ENCODE measurements at places on chromosomes 7 and 10.

DNA sequence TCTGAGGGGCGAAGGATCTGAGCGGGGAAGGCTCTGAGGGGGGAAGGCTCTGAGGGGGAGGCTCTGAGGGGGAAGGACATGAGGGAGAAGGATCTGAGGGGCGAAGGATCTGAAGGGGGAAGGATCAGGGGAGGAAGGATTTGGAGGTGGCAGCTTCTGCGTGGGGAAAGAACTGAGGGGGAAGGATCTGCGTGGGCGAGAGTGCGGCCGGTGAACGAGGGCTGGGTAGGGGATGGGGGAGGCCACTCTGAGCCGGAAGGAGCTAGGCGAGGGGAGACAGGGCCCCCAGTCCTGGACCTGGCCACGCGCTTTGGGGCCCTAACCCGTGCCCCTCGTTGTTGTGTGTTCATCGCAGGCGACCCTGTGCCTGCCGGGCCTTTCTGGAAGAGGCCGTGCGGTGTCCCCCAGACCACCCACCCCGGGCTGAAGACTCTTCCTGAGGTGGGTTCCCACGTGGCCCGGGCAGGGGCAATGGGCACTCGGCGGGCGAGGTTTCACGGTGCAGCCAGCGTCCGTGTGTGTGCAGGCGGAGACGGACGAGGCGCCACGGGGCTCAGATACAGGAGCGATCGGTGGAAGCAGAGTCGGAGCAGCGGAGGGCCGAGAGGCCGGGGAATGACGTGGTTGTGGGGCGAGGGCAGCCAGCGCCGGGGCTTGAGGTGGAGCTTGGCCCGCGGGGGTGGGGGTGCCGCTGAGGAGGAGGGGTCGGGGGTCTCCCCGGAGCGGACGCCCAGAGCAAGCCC, 2.0 kb downstream of the CALY start:
- no peak for DNase-seq

- DNase-seq: no peak
Observed at GRCh38 chr7:132211971-132212370, 364.3 kb downstream of the PLXNA4 start.

DNA sequence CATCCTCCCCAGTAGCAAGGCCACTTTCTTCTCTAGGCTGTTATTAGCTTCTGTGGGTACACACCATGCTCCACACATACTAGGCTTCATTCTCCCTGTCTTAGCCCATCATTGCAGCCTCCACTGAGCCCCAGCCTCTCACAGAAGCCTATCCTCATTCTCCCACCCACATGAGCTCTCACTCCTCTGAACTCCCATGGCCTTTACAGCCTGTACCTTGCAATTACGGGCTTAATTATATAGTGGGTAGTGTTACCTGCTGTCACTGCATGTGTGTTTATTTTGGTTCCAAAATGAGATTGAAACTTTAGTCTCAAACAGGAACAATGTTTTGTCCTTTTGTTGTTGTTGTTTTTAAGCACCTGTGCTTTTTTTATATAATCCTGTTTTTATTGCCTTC, 460.0 kb downstream of the KCNMA1 start:
- DNase-seq: no peak

- DNase-seq: no peak
Observed at GRCh38 chr7:130841416-130841815, 107.4 kb upstream of the KLF14 start.

- no peak for DNase-seq
Observed at GRCh38 chr7:33958104-33958503, 52.8 kb downstream of the BMPER start.

DNA sequence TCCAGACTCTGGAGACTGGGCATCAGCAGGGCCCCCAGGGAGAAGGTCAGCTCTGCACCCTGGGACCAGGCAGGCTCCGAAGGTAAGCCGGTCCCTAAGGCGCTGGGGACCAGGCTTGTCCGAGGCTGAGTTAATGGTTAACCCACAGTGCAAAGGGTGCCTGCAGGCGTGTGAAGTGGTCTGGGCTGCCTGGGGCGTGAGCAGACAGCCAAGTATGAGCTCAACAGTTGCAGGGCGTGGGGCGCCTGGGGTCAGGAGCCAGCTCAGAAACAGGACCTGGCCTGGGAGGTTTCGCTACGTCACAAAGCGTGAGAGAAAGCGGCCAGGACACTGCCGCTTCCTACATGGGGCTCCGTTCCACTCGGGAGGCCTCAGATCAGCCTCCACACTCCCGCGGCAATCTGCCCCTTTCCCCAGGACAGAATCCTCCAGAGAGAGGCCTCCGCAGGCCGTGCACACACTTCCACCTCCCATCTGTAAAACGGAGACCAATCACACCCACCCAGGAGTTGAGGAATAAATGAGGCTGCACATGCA, 16.0 kb downstream of the PDGFA start:
- DNase-seq: no peak

DNA sequence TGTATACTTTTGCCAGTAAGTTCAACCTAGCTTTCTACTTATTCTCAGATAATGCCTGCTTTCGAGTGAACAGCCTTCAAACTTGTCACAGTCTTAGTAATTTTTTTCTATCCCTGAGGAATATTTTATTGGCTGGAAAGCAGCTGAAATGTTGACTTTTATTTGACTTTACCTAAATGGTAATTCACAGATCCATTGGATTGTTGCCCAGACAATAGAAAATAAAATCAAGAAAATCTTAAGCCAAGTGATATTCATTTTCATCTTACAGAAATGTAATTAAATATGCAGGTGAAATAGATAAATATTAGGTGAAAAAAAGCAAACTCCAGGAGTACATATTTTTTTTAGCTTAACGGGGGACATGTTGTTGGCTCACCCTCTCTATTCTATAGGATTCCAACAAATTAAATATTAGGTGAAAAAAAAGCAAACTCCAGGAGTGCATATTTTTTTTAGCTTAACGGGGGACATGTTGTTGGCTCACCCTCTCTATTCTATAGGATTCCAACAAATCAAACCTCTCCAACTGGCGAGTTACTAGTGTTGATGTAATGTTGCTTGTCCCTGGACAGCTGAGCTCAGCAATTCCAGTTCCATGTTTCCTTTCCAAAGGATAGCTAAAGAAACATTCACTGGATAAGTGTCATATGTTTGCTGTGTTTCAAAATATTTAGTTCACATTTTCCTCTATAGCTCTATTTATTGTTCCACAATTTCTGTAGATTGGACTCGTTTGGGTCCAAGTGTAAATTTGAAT, 4.2 kb downstream of the TMEM26 start:
- DNase-seq: no peak

DNA sequence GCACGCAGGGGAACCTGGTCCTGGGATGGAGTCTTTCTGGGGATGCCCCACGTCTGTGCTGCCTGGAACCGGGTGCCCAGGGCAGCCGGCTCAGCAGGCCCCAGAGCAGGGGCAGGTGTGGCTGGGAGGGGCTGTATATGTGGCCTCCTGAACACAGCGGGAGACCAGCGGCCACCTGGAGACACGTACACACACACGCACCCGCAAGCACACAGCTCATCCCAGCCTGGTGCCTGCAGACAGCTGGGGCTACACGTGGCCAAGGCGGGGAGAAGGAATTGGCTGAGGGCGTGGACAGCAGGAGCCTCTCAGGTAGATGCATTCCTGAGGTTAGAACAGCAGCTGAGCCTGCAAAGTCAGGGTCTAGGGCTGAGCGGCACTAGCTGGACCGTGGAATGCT, 14.0 kb downstream of the ADAM8 start:
- DNase-seq: no peak

GRCh38 chr10:125025341-125025740, 83.4 kb downstream of the ZRANB1 start:
- no peak for DNase-seq

DNA sequence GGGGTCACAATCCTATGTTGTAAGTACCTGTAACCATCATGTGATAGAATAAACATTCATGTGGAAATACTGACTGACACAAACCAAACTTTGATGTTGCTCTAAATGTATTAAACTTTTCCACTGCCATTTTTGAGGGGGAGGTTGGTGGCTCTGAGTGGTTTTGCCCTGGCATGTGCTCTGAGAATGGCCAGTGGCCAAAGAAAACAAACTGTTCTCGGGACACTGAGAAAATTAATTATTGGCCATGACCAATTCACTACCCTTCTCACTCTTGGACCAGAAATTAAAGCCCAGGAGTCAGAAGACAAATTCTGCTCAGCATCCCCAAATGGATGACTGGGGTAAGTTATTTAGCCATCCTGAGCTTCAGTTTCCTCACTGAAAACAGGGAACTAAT, 195.9 kb downstream of the XPNPEP1 start:
- no peak for DNase-seq

GRCh38 chr10:20093600-20093999, 277.4 kb downstream of the PLXDC2 start:
- no peak for DNase-seq

GRCh38 chr10:103820101-103821062, 35.0 kb downstream of the SH3PXD2A start:
- DNase-seq: no peak

DNA sequence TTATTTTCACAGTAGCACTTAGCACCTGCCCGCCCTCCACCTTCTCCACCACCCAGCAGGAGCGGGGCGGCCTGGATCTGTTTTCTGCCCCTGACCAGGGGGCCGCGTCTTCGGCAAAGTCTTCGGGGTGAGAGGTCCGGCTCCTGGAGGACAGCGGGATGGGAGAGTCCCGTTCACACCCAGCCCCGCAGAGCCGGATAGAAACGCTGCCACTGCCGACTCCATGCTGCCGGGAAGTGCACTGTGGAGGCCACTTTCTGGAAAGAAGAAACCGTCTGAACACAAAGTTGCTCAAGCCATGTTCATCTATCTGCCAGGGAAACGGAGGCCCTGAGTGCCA, 14.5 kb upstream of the ZNF273 start:
- DNase-seq: no peak

- DNase-seq: no peak
Observed at GRCh38 chr10:87538092-87539015, 33.7 kb downstream of the MINPP1 start.

DNA sequence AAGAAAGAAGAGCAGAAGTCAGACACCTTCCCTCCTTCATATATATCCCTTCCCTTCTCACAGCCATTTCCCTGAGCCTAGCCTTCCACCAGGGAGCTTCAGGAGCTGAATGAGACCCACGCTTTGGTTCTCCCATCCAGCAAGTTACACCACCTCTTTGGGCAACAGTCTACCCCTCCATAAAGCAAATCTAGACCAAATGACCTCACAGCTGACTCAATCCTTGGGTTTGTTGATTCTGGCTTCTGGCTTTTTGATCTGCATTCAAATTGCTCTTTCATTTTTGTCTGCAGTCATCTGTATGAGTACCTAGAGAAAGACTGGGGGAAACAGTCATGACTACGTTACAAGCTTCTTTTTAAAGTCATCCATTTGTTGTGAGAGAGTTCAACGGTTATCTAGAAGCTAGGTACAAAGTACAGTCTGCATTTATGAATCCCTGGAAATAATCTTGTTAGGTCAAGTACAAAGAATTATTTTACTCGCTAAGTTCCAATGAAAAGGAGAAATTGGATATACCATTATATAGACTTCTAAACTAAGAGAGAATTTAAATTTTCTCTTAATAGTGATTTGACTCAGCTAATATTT, 86.3 kb downstream of the RAB11FIP2 start:
- no peak for DNase-seq

- DNase-seq: no peak
Observed at GRCh38 chr10:62805231-62806099, 945 bp downstream of the ADO start.

DNA sequence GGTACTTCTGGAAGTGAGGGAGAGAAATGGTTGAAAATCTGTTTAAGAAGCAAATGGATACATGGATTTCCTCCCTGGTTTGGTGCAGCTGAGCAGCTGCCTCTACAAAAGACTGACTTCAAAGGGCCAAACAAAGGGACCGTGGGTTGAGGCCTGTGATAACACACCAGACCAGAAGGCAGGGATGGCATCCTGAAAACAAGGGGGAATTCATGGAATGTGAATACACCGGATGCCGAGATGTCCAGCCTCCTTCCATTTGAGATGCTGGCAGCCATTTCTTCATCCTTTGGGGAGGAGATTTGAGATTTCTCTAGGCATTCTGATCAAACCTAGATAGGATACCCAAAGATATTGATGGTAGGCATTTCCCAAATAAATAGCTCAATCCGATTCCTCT, 36.9 kb downstream of the TAF3 start:
- DNase-seq: no peak

- no peak for DNase-seq
Observed at GRCh38 chr7:69630292-69630691, 32.0 kb downstream of the AUTS2 start.

DNA sequence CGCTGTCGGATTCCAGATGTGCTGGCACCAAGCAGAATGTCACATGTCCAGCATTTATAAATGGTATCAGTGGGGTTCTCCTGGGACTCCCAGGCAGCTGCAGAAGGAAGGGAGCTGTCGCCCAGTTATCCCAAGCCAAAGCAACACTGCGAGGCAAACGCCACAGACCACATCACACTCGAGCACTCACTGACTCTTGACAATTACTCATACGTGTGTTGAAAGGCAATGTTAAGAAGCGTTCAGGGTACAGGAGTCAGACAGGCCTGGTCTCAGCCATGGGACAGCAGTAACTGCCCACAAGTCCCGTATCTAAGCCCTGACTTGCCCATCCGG, 113.4 kb downstream of the DIP2C start:
- no peak for DNase-seq

- no peak for DNase-seq
Observed at GRCh38 chr7:25460433-25460832, 232.1 kb upstream of the NPVF start.

- DNase-seq: no peak
Observed at GRCh38 chr7:148819697-148820360, 64.3 kb downstream of the EZH2 start.

DNA sequence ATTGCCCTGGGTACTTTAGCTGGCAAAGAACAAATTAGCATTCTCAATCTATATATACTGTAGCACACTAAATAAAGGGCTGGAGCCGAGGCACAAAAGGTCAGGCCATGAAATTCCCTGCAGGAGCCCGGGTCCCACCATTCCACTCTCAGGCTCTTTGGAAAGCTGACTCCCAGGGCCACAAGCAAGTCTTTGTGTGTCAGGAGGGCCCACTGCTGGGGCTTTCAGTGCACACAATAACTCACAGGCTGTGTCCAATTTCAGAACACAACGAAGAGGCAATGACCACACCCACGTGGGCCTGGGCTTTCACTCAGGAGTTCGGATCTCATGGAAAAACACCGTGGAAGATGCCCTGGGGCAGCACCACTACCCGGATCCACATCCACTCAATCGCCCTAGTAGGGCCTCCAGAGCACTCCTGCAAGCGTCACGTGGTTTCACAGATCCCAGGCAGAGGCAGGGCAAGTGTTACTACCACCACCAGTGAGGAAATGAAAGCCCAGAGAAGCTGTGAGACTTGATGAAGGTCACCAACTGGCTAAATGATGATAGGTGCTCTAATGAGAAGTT, 60.3 kb downstream of the COBL start:
- no peak for DNase-seq

Measured in esophagus squamous epithelium (tissue), 5 donors.